ENCODE measurements at places on chromosomes 3 and 15.

DNA sequence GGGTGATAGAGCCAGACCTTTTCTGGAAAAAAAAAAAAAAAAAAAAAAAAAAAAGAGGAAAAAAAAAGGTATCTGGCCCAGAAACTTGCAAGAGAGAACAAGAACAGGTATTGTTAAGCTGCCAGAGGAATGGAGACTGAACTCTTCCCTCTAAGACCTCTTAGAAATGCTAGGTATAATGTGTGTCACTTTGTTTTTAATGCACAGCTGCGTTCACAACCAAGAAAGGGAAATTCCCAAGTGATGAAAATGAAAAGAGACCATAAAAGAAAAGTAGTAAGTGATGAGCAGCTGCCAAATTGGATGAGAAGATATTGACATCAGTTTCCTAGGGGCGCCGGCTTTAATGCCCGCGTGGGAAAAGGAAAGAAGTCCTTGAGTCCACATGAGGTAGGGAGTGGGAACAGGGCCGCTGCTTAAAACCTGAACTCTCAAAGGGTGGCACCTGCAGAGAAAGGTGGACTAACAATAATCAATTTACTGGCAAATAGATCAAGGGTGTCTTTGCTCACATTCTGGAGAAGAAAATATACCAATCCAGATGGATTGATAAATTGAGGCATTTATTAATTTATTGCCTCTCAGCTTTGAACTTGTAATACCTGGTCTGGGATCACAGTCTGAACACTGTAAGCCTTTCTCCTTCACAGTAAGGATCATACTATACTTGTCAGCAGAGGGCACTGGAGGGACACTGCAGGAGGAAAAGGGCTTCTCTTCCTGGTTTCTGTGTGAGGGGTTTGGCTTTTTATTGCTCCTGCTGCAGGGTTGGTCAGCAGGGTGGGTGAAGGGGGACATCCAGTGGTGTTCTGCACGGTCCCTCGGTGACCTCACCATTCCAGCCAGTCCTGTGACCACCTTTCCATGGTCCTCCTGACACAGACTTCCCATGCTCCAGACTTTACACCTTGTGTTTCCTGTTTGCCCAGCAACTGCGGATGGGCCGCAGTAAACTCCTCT is 131.6 kb downstream of the AQP9 start:
- DNase-seq: peak; percentile 78

- DNase-seq: no peak
These were observed 73.0 kb downstream of the ATP10A start for GRCh38 chr15:25790000-25790660.

DNA sequence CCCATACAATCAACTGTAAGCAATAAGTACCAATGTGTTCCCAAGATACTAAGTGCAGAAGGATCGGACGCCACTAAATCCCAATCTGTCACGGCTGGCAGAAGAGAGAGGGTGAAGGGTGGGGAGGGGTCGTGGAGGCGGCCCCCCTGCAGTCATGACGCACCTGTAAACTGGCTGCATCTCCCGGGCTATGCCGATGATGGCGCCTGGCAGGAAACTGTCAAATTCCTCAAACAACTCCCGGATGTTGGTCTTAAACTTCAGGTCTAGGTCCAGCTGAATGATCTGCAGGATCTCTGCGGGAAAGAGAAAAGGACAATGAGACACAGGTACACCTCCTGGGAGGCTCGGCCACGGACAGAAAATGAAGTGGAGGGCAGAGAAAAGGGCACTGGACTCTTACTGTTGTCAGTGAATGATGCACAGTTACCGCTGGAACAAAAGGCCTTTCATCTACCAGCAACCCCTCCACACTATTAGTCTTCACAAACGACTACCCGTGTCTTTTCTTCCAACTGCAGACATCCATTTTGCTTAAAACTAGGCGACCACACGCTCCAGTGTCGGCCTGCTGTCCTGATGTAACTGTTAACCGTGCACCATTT is 114.6 kb downstream of the XXYLT1 start:
- no peak for DNase-seq

DNA sequence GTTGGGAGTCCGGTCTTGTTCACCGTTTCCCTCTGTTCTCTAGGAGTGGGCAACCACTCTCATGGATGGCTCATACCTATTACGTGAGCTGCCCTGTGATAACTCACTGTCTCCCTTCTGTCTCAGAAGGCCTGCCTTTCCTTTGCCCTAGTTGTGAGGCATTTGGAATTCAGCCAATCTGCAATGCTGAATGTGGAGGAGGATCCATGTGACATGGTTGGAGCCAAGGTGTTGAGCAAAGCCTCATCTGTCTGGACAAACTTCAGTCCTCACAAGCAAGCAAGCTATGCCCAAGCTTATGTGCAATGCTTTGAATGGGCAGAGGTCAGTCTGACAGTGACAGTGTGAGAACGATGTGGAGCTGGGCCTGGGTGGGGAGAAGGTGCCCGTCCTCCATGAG is 37.8 kb upstream of the ATP10A start:
- DNase-seq: no peak

DNA sequence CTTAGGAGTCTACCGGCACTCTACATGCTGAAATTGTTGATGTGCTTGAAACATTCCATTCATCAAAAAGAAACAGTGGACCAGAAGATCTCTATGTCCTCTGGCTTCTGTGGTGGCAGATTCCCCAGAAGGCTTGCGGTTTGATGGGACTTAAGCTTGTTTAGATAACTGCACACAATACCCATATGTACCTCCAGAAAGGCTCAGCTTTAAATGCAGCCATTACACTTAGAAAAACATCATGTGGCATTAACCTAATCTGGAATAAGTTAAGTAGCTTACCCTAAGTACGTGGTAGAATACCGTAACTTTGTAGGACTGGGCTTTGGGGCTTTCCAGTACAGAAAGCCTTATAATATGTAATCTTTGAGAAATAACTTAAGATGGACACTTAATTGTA is 187.3 kb downstream of the RBMS3 start:
- DNase-seq: no peak

DNA sequence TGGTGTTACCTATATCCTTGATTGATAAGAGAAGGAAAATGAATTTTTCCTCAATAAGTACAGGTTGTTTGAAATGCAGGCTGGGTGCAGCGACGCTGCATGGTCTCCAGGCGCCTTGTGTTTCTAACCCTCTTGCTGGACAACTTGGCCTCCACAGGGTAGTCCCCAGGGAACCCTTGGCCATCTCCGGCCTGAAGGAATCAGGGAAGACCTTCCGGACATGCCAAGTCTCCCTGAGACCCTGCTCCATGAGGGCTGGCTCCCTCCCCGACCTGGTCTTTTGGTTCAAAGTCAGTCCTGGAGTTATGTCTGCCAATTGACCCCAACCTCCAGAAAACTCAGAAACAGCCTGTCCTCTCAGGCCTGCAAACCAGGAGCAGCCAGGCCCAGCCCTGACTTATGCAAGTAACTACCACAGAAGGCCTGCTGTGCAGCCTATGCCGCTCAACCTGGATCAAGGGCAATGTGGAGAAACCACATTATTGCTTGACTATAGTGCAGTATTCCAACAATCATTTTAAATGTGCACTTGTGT is 98.3 kb downstream of the LIPC start:
- DNase-seq: no peak

- no peak for DNase-seq
These were observed 923.5 kb downstream of the ROBO1 start for GRCh38 chr3:78844307-78844706.
